Astrocyte of the cerebellum (primary cell): ENCODE measurements at places on chromosomes 5 and 9.

DNA sequence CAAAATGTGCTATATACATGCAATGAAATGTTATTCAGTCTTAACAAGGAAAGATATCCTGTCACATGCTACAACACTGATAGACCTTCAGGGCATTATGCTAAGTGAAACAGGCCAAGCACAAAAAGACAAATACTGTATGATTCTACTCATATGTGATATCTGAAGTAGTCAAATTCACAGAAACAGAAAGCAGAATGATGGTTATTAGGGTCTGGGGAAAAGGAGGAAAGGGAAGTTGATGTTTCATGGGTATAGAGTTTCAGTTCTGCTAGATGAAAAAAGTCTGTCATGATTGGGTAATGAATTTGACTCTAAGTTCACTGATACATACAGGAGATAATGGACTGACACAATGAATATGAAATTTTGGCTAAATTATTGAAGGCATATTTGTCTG lies 11.2 kb upstream of the RIC1 start:
- no peak for DNase-seq

GRCh38 chr9:116998305-116998704 lies 311.2 kb downstream of the TRIM32 start:
- DNase-seq = peak; percentile 12

DNA sequence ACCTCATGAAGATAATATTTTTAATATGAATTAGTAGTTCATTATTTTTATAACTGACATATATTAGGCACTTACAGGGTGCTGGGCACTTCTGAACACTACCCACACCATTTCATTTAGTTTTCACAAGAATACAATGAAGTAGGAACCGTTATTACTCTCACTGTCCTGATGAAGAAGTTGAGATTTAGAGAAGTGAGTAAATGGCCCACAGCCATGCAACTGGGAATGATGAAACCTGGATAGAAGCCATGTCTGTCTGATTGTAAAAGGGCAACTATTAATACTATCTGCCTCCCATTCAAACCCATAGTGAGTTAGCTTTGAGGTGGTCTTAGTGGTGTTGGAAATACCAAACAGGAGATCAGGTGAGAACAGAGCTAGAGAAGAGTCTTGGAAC lies 29.6 kb upstream of the OTULINL start:
- DNase-seq = no peak

DNA sequence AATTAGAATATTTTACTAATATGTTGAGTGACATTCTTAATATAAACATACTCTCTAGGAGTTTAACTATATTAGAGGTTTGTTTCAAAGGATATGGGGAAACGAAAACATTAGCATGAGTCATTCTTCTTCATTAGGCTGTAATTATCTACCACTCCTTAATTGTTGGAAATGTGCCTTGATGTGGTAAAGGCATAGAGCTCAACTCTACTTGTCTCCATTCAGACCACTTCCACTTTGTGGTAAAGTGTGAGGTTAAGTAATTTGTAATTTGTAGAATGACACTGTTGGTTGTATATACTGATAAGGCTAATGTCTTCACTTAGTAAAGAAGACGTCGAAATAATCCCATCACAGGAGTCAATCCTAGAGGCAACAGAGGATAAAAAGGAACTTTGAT lies 58.1 kb downstream of the HAPLN1 start:
- no peak for DNase-seq

GRCh38 chr5:173268750-173269432 lies 33.9 kb upstream of the NKX2-5 start:
- DNase-seq = no peak

- DNase-seq = no peak
These were observed 15.5 kb upstream of the TARS1 start for GRCh38 chr5:33425314-33425713.

DNA sequence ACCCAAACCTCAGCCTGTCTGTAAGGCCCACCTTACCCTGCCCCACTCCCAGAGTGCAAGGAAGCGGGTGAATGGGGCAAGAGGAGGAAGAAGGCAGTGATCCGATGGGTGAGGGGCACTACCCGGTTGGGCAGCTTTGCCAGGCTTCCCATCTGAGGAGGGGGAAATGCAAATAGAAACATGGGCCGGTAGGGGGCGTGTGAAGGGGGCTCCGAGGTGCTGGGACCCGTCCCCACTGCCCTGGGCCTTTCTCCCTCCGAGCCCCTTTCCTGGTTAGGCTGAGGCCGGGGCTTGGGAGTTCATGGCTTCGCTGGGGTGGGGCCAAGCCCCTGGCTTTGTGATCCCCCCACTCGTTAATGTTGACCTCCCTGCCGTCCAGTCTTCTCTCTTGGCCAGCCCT lies 23.6 kb upstream of the MYORG start:
- no peak for DNase-seq

GRCh38 chr5:172940268-172941066 lies 18.8 kb upstream of the RPL26L1 start:
- DNase-seq = no peak

DNA sequence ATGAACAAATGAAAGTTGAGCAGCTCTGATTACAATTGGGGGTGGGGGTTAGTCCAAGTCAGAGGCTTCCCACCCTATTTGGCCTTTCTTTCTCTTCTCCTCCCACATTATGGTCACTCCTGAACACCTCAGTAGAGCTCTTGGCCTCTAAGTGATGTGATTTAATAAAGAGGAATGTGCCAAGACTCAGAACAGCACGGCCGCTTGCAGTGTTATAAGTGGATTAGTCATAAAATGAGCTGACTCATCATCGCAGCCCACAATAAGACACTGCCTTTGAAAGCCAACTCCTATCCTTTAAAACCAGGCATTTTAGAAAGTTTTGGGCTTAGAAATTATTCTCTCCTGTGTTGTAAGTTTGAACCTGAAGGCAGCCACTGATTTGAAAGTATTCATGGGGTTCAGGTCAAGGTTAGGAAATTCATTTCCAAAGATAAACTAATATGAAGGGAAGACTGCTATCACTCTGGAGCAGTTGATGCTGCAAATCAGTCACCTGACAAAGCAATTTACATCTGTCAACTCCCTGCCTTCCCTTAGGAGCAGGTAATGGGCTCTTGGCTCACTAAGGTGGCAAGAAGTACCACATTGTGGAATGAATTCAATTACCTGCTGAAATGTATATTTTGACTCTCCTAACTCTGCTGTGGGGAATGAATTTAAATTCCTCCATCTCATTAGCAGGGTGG lies 283.6 kb upstream of the NMUR2 start:
- DNase-seq = peak; percentile 97
